ENCODE measurements at places on chromosomes 12 and 14.

DNA sequence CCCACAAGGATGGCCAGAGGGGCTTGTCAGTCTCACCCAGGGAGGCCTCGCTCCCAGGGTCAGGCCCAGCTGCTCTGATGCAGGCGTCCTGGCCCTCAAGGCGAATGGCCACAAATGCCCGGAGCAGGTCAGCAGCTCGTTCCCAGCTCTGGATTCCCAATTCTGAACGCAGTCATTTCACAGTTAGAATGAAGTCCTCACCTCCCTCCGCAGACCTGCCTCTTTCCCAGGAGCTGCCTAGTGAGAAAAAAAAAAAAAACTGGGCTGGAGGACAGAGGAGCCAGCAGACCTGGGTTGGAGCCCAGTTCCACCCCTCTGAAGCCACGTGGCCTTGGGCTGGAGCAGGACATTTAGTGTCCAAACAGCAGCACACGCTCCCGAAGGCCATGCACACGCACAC lies 62.2 kb upstream of the DIO3 start:
- no peak for DNase-seq

GRCh38 chr14:98415766-98416165 lies 856.2 kb downstream of the BCL11B start:
- DNase-seq: no peak

- DNase-seq: peak; percentile 26
These were observed 111.5 kb downstream of the PAX9 start for GRCh38 chr14:36773136-36773540.

DNA sequence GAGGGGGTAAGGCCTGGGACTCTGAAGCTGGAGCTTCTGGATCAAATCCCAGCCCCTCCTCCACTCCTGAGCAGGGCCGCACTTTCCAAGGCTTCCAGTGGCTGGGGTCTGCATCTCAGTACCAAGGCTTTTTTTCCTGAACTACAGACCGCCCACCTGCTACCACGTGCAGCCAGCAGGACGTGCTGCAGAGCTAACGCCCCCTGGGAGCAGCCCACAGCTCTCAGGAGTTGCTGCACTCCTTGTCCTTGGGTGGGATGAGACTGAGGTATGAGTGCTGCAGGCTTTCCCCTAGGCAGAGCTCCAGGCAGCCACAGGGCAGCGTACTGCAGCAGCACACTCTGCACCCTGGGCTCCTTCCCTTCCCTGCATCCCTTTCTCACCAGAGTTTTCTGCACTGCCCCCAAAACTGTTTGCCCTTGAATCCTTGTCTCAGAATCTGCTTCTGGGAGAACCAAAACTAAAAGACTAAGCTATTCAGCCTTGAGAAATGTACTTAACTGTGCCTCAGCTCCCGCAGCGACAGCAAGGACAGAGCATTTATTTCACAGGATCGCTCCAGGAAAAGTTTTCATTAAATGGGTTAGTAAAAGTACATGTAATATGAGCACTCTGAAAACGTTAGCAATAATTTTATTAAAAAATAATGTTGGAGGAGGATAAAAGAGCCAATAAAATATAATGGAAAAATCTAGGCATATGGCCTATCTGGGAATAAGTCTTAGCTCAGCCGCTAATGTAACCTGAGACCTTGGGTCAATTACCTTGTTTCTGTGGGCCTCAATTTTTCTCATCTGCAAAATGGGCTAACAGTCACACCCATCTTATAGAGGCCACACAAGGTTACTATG lies 25.5 kb downstream of the RBM19 start:
- no peak for DNase-seq

DNA sequence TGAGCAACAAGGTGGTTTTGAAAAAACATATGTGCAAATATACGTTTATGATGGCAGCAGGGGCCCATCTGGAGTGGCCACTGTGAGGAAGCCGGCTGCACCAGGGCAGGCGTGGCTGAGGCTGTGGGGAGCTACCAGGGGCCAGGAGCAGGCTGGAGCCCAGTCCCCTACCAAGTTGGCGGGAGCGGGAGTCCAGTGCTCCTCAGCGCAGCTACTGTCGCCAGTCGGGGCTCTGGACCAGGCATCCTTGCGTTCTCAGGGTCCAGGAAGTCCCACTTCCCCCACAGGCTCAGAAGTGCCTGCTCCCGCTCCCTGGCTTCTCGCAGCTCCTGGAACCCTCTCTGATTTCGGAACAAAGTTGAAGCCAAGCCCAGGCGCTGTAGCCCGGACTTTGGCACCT lies 1377.5 kb upstream of the FLRT2 start:
- DNase-seq: no peak

DNA sequence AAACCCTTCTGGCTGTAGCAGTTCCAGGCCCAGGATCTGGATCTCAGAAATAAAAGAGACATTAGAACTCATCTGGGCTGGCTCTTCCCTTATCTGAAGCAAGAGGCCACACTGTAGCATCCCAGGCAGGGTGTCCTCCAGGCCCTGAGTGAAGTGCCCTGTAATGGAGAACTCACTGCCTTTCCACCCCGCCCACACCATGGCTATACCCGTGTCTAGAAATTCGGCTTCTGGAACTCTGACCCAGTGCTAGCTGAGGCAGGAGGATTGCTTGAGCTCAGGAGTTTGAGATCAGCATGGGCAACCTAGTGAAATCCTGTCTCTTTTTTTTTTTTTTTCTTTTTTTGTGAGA lies 23.5 kb upstream of the PLEKHG3 start:
- DNase-seq: no peak

GRCh38 chr12:88634008-88634407 lies 53.7 kb upstream of the KITLG start:
- no peak for DNase-seq

DNA sequence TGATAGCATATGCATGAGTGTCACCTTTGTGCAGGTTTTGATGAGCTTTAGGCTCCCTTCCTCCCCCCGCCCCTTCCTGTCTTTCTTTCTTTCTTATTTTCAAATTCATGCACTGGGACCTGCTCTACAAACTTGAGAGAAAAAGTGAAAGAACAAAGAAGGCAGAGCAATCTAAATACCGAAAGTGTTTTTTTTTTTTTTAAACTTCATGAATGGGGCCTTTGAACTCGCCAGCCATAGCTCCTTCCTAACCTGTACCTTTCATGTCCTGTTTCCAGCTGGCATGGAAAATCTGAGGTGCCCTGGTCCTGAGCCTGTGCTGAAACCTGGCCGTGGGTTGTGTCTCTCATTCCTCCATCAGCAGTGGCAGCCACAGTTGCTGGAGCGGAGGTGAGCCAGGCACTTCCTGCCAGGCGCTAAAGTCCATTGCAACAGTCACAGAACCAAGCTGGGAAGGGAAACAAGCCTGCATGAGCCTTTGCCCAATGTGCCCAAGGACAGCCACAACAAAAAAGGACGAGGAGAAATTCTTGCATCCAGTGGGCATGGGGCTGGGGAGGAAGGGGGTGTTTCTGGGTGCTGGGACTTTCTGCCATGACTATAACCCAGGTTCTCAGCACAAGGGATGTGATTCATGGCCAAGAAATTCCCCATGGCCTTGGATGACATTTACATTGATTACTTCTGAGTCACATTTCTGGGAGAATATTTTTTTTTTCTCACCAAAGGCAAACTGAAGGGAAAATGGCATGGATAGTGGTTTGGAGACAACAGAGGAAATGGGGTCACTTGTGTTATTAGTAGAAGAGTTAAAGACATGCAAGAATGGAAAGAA lies 102.7 kb downstream of the TMEM30B start:
- no peak for DNase-seq

- DNase-seq: peak; percentile 52
These were observed 39.0 kb upstream of the NRXN3 start for GRCh38 chr14:78131201-78131600.

GRCh38 chr12:78531831-78532458 lies 332.6 kb upstream of the SYT1 start:
- no peak for DNase-seq

GRCh38 chr12:108303703-108304102 lies 35.4 kb downstream of the CMKLR1 start:
- no peak for DNase-seq

GRCh38 chr14:58693048-58693447 lies 55.3 kb downstream of the DACT1 start:
- DNase-seq: no peak

DNA sequence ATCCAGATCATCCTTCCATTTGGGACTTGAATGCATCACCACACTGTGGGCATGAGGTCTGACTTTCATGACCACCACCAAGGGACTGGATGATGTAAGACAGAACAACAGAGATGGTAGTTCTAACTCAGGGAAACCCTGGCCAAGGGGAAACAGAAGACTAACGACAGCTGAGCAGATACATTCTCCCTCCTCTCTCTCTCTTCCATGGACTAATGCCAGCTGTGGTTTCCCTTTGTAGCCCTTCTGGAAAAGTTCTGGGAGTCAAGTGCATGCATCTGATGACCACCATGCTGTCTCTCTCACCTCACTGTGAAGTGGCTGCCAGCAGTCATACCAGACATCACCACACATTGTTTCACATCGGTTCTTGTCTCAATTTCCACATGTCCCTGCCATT lies 3.4 kb downstream of the TAS2R30 start:
- no peak for DNase-seq

- no peak for DNase-seq
These were observed 3.0 kb upstream of the MAP3K9 start for GRCh38 chr14:70812124-70812818.

DNA sequence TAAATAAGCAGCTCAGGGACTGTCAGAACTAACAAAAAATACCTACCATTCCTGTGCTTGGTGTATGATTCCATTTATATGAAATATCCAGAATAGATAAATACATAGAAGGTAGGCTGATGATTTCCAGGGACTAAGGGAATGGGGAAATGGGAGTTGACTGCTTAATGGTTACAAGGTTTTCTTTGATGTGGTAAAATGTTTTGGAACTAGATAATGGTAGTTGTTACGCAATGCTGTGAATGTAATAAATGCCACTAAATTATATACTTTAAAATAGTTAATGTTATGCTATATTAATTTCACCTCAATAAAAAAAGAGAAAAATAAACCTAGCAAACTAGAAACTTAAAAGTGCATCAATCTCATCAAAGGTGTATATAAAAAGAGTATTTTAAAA lies 41.1 kb downstream of the CEP83 start:
- DNase-seq: no peak
